ENCODE measurements at places on chromosomes 12 and 14.

GRCh38 chr12:69843608-69844007 lies 18.6 kb downstream of the MYRFL start:
- no peak for DNase-seq

DNA sequence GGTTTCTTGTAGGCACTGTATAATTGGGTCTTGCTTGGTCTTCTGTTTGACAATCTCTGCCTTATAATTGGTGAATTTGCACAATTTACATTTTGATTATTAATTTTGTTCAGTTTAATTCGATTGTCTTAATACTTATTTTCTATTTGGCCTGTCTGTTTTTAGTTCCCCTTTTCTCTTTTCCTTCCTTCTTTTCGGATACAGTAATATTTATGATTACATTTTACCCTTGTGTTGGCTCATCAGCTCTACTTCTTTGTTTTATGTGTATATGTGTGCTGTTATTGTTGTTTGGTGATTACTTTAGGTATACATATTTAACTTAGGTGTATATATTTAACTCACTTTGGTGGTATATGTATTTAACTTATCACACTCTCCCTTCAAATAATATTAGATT lies 12.8 kb upstream of the BEGAIN start:
- DNase-seq: no peak

GRCh38 chr12:104958805-104959334 lies 780 bp upstream of the SLC41A2 start:
- no peak for DNase-seq

GRCh38 chr12:75655315-75655806 lies 144.0 kb upstream of the KRR1 start:
- DNase-seq: no peak

GRCh38 chr14:103056322-103057027 lies 874 bp downstream of the CDC42BPB start:
- DNase-seq: peak; percentile 76

DNA sequence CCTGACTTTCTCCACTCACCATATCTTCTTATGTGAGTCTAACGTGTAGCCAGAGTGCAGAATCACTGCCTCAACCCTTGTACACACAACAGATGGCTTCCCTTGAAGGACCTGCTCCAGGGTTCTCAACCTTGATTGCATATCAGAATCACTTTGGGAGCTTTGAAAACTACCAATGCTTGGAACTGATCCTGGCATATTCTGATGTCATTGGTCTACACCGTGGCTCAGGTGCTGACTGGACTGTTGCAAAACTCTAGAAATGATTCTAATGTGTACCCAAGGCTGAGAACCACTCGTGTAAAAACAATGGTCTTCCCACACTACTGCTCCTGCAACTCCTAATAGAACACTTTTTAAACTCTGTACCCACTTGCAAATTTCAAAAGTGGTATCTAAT lies 18.5 kb downstream of the TMEM132D start:
- no peak for DNase-seq

GRCh38 chr12:119679081-119679480 lies 11.1 kb downstream of the PRKAB1 start:
- no peak for DNase-seq

GRCh38 chr12:111270239-111270638 lies 98.7 kb downstream of the PHETA1 start:
- DNase-seq: no peak

- no peak for DNase-seq
These were observed 54.6 kb downstream of the TTC8 start for GRCh38 chr14:88879022-88879421.

GRCh38 chr14:102922490-102923200 lies at the start of gene AMN:
TSS of gene AMN (plus strand) at chr14:102922663. CDS start at chr14:102922689, 26 bp downstream.
- no peak for DNase-seq

DNA sequence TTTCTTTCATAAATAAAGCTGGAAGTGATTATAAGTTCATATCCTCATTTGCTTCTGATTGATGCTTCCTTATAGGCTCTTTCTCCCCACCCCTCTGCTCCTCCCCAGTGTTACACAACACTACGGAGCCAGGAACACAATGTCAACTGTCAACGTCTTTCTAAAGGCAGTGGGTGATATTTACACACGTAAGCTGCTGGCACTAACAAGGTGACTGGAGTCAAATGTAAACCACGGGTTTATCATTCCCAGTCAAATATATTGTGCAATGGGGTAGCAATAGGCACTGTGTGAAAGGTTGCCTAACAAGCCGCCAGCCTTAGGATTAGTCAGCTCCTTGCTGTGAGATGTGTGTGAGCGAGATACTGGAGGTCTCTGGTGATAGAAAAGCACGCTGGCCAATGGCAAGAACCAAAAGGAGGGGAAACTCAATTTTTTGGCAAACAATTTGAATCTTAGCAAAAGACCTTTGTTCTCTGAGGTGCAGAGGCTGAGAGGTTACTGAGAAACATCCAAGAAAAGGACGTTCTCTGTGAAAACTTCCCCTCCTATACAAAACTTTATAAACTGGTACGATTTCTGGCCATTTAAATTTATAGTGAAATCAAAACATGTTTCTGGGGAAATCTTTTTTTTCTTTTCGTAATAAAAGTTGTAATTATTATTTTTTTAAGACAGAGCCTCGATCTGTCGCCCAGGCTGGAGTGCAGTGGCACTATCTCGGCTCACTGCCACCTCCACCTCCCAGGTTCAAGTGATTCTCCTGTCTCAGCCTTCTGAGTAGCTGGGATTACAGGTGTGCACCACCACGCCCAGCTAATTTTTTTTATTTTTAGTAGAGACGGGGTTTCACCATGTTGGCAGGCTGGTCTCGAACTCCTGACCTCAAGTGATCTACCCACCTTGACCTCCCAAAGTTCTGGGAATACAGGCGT lies 22.3 kb upstream of the HECTD1 start:
- DNase-seq: peak; percentile 79

GRCh38 chr14:36005670-36006069 lies 170.9 kb downstream of the PTCSC3 start:
- DNase-seq: no peak

DNA sequence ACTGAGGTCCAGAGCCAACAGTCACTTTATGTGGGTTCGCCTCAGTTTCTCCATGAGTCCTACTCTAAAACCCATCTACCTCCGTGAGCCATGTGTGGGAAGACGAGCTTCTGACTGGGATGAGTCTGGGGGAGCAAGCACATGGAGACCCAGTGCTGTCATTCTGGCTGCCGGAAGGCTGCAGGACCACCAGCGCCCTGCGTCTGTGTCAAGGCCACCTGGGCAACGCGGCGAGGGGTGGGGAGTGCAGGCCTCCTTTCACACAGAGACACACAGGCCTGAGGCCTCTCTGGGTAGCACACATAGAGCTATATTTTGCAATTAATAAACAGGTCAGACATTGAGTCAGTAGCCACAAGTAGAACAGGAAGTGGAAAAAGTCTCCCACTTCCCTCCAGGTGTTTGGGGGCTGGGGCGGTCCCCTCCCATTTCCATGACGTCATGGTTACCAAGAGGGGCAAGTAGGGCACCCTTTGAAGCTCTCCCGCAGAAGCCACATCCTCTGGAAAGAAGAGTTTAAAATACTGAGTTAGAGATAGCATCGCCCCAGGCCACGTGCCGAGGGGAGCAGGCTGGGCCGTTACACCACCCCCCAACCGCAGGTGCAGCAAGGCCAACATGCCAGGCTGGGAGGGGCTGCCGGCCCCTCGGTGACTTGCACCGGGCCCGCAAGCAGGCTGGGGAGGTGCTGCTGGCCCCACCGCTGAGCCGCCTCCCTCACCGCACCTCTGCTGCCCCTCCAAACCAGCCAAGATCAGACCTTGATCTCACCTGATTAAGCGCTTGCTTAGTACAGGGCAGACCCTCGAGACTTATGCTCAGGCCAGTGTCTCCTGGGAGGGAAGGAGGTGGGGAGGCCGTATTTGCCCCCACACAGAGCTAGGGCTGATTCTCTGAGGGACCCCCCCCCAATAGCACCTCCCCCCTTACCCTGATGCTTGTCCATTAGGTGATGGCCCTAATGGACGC lies 32.7 kb downstream of the DAD1 start:
- DNase-seq: peak; percentile 86

DNA sequence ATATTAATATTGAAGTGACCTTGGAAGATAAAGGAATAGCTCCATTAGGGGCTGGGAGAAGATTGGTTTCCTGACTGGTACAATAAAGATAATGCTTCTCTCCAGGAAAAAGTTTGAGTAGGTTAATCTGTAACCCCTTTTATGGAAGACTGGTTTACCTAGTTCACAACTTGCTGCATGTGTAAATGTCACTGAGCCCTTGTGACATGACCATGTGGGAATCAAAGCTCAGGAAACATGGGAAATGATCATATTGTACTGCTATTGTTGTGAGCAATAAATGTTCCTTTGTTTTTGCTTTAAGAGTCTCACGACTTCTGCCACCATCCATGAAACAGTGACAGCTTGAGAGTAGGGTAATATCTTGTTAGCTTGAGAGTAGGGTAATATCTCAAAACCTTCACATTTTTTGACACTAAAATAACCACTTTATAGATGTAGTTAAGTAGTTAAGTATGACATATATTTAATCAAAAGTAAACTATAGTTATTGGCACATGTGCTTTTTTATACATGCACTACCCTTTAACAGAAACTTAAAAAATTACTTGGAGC lies 1338.6 kb downstream of the FSCB start:
- no peak for DNase-seq

- no peak for DNase-seq
These were observed 184.4 kb upstream of the HIF1A start for GRCh38 chr14:61510736-61511557.

GRCh38 chr14:22602862-22603261 lies 4.8 kb downstream of the ABHD4 start:
- DNase-seq: no peak

- DNase-seq: no peak
These were observed 244.8 kb downstream of the DACT1 start for GRCh38 chr14:58882577-58883018.

- DNase-seq: no peak
These were observed 617.0 kb downstream of the VRK1 start for GRCh38 chr14:97413966-97414717.

DNA sequence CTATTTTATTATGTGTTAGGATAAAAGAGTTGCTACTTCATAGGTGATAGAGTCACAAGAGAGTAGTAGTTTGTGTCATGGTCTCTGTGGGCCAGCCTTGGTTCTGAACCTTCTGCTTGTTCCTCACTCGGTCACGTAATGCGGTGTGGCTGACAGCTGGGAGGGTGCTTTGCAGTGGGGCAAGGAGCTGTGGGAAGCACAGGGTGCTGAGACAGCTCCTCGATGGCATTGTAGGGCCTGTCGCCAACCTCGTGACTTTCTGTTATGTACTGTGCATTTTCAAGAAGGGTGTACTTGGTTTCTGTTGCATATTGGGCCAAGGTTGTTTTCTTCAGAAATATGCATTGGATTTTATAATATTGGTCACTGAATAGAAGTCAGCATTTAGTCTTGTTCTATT lies 61.3 kb upstream of the RD3L start:
- DNase-seq: no peak

DNA sequence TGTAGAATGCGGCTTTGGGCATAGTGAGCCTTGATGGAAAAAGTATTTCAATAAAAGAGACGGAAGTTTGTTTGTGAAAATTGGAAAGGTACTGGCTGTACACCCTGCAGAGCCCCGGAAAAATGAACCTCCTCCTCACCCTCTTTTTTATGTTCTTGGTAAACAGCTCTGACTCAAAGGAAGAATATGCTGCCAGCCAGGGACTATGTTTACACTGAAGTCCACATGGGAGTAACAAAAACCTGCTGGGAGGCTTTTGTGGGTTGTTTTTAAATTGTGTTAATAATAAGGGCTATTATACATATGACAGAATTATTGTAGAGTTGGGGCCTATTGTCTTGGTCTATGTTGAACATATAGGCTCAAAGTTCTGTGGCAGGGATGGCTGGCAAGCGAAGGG lies 70.7 kb downstream of the TTC8 start:
- DNase-seq: peak; percentile 55

GRCh38 chr12:2234646-2235350 lies 182.0 kb downstream of the CACNA1C start:
- no peak for DNase-seq

DNA sequence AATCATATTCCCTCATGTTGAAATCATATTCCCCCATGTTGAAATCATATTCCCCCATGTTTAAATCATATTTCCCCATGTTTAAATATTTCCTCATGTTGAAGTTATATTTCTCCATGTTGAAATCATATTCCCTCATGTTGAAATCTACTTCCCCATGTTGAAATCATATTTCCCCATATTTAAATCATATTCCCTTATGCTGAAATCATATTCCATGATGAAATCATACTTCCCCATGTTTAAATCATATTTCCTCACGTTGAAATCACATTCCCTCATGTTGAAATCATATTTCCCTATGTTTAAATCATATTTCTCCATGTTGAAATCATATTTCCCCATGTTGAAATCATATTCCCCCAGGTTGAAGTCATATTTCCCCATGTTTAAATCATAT lies 34.6 kb upstream of the ADGRD1 start:
- no peak for DNase-seq

- no peak for DNase-seq
These were observed 8.4 kb upstream of the ACVRL1 start for GRCh38 chr12:51898937-51899336.

- no peak for DNase-seq
These were observed 38.1 kb upstream of the PTCSC3 start for GRCh38 chr14:36214476-36215216.

GRCh38 chr12:262817-263216 lies at the start of gene SLC6A13:
TSS of gene SLC6A13 (minus strand) at chr12:262836. CDS start at chr12:260052, 2,784 bp downstream.
- DNase-seq: no peak

DNA sequence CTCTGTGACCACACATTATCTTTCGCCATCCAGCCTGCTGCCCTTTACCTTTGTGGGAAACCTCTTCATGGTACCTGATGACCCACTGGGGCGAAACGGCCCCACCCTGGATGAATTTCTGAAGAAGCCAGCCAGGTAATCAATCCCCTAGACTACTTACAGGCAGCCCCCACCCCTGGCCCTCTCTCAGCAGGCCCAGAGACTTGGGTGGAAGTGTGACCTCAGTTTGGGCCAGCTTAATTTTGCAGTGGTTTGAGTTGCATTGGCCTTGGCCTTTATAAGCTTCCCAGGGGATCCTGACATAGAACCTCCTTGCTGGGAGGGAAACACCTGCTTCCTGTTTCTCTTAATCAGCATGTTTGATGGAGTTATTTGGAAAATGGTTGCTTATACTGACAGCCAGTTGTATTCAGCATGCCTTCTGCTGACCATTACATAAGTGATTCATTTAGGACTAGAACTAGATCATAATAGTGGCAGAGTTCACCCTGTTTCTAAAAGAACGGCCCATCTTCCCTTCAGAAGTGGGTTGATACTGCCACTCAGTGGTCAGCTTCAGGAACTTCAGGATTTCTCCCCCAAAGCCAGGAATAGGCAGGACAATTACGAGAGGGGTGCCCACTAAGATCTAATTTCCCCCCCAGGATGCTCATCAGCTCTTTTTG lies 6.1 kb downstream of the SDR39U1 start:
- no peak for DNase-seq

GRCh38 chr14:68341411-68342212 lies 451.3 kb downstream of the ZFP36L1 start:
- no peak for DNase-seq

GRCh38 chr12:30243426-30243825 lies 452.2 kb downstream of the IPO8 start:
- no peak for DNase-seq

All from ureter (tissue), 1 donor.